ENCODE measurements at places on chromosomes 6 and 20.

DNA sequence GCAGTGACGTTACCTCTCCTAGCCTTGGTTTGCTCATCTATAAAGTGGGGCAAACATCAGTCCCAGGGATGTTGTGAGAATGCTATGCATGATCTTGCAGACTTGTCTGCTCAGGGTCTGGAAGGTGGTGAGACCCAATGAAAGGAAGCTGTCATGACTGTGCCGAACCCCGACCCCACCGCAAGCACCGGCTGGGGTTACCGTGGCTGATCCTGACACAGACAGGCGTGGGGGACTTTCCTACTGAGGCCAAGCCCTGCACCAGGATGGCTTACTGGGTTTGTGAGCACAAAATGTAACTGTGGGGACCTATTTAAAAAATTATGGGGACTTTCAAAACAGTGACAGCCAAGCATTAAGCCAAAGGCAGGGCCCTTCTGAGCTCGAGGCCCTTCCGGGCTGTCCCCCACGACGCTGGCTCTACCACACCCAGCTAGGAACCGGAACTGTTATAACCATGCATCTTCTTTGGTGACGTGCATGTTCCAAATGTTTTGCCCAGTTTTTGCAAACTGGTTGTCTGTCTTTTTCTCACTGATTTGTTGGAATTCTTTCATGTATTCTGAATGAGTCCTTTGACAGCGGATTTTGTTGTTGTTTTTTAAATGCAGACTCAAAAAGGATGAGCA, 76.6 kb upstream of the PMEPA1 start:
- no peak for DNase-seq

- peak; percentile 49 for DNase-seq
Observed at GRCh38 chr6:17869010-17869752, 118.3 kb downstream of the KIF13A start.

DNA sequence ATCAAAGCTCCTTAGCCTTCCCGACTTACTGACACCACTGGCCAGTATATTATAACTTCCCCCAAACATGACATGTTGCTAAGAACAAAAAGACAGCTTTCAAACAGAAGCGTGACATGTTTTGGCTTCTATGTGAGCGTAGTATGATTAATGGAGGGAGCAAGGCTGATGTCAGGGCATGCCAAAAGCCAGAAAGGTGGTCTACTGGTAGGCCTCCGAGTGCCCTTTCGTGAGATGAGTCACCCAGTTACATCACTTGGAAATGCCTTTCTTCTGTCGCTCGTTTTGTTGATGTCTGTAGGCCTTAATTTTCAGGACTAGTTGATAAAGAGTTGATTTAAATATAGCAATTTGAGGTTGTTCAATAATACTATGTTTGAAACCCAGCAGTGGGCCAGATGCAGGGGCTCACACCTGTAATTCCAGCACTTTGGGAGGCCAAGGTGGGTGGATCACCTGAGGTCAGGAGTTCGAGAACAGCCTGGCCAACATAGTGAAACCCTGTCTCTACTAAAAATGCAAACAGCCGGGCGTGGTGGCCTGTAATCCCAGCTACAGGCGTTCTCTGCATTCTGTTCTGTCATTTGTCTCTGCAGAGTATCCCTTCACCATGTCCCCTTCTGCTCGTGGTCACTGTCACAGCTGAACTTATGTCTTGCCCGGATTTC, 53.3 kb downstream of the CNKSR3 start:
- DNase-seq: peak; percentile 74

GRCh38 chr6:139282684-139283083, 9.1 kb downstream of the TXLNB start:
- DNase-seq: no peak

- no peak for DNase-seq
Observed at GRCh38 chr6:21438237-21438985, 155.1 kb upstream of the SOX4 start.

DNA sequence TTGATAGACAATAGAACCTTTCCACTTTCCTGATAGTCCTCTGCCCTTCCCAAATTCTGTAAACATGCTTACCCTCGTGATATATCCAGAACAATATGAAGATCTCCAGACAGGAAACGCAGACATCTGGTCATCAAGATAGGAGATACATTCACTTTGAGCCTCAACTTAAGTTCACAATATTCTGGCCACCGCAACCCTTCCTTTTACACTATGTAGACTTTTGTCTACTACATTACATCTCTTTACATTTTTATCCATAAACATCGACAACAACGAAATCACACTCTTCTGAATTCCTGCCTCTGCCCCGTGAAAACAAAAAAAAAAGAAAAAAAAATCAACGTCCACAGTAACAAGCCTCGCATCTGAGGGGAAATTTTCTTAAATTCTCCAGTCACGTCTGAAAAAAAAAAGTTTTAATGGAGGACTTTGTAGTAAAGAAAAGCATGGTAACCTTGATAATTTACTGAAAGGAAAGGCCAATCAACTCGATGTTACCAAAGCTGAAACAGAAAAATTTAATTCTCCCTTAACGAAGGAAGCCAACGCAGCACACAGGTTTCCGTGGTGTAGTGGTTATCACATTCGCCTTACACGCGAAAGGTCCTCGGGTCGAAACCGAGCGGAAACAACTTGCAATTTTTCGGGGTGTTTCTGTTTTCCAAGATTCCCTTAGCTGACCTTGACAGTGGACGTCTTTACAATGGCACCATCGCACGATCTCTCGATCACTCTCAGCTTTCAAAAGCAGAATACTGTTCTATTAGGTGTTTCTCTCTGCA, 21.8 kb downstream of the POM121L2 start:
- no peak for DNase-seq

- DNase-seq: no peak
Observed at GRCh38 chr20:57509665-57510237, 15.2 kb downstream of the CTCFL start.

DNA sequence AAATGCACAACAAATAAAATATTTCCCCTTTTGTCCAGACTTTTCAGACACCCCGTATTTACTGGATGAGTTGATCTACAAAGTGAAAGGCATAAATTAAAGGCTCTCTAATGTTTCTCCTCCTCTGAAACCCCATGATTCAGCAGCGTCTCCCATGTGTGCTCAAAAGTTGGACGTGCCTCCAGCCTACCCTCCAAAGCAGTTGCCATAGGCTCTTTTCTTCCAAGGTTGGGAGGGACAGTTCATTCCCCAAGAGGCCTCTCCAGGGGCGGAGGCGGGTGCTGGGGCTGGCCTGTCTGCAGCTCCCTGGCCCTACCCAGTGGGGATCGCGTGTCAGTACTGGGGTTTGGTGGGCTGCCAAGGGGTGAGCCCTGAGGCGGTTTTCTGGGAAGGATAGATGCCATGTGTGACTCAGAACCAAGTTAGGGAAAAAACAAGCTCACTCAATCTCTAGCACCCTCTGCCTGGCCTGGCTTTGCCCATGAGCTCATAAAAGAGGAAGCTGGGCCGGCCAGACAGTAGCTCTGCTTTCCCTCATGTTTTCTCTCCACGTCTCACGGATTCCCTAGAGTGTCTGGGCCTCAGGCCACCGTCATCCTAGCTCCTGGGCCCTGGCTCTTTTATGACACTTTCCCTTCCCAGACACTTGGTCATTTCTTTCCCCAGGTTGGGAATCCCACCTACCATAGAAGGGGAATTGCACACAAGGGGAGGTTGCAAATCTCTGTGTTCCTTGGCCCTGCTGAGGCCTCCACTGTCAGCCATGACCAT, 8.0 kb upstream of the IER3 start:
- DNase-seq: peak; percentile 100

- DNase-seq: no peak
Observed at GRCh38 chr6:33297406-33297955, 1.3 kb downstream of the RGL2 start.

- DNase-seq: no peak
Observed at GRCh38 chr6:139335447-139336210, 38.8 kb downstream of the CITED2 start.

DNA sequence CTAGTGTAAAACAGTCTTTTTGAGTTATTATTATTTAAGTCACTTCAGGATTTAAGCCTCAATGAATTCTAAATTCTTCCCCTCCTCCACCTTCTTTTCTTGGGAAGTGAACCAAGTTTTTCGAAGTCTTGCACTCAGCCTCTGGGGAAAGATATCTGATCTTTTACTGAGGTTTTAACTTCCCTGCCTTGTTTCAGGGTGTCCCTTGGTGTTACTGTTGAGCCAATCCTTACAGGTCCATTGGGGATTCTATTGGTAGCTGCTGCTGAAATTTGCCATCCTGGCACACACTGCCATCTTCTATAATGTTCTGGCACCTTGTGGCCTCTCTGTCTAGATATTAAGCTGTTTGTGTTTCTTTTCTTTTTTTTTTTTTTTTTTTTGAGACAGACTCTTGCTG, 31.7 kb downstream of the BEND6 start:
- no peak for DNase-seq

DNA sequence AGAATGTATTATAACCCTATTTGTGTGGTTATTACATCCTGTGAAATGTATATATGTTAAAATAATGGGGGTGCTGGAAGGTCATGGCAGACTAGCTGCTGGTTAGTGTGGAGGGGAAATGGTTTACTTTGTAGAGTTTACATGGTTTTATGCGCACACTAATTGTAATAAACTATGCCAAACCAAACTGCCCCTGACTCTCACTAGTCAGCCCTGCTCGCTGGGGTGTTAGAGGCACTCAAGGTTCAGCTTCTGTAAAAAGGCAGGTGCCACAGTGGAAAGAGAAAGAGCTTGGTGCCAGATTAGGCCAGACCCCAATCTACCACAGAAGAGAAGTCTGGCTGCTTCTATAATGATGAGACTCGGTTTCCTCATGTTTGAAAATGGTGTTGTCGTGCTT, 52.7 kb downstream of the GOPC start:
- DNase-seq: no peak

- no peak for DNase-seq
Observed at GRCh38 chr6:97110149-97110548, 172.9 kb downstream of the MMS22L start.

- DNase-seq: no peak
Observed at GRCh38 chr6:150560884-150561219, 38.8 kb upstream of the PLEKHG1 start.

DNA sequence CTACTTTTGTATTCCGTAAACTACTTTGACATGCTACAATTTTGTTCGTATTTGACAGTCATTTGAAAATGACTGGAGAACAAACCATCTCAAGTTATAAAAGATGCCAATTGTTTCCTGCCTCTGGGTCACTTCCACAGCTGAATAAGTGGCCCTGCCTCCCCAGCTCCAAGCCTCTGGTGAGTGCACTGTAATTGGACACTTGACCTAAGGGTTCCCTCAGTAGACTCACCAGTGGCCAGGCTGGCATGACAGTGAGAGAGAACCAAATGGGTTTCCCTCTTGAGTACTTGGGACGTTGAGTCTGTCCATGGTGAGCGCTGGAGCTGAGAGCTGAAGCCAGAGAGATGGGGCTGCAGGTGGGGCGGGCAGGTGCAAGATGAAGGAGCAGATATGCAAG, 57.1 kb downstream of the SLC35D3 start:
- no peak for DNase-seq

Measured in RCC 7860 (cell line).